GM13976 (cell line): ENCODE measurements at places on chromosomes 2 and 18.

GRCh38 chr2:98500561-98500960, 55.9 kb downstream of the INPP4A start:
- DNase-seq, result no peak

- no peak for DNase-seq
Observed at GRCh38 chr2:105760639-105761337, 16.1 kb downstream of the NCK2 start.

- DNase-seq, result peak; percentile 45
Observed at GRCh38 chr2:67846370-67847070, 216.3 kb downstream of the C1D start.

- no peak for DNase-seq
Observed at GRCh38 chr2:219576505-219577388, 4.6 kb downstream of the INHA start.

GRCh38 chr2:24993406-24994145, 21.8 kb upstream of the DNAJC27 start:
- DNase-seq, result no peak
